ENCODE measurements at places on chromosomes 16 and 17.

DNA sequence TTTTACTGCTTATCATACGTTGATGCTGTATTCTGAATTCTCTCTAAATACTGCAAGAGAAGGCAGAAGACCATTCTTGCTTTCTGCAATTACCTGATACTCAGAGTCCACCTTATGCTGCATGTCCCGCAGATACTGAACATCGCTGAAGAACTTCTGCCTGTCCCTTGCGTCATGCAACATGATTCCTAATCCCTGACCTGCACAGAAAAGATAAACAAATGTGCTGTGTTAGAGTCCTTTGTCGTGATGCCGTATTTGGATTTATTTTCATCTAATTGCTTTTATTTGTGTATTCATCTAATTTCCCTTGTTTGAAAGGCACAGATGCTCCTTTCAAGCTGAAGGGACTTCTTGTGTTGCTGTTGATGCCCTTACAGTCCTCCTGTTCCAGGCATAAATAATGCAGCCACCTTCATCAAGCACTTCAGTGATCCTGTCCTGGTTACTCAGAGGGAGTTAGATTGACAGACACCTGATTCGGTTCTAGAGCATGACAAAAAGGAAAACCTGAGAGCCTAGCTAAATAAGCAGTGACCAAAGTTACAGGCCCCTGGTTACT, 6.5 kb downstream of the MARCHF10 start:
- no peak for DNase-seq

DNA sequence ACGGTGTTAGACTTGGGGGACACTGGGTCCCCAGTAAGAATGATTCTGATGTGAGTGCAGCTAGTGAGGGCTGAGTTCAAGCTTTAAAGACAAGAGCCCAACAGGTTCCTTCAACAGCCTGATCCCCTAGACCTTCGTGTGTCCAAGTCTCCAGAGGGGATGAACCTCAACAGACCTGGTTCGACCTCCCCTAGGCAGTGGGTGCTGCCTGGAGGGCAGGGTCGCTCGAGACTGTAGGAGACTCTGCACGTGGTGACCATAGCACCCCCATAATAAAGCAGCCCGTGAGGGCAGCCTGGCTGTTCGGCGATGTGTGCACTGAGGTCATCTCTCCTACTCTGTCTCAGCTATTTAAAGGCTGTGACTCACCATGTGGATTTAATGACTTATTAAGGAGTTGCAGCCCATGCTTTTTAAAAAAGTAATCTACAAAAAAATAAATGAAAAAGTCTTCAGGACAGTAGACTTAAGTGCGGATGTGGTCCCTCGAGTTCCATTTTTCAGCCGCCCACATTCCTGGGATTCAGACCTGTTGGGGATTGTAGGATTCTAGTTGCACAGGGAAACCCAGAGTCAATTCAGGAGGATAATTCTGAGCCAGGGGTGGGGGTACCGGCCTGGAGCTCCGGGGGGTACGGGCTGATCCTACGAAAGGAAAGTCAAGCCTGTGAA, 23.4 kb upstream of the METRNL start:
- DNase-seq, result peak; percentile 76

DNA sequence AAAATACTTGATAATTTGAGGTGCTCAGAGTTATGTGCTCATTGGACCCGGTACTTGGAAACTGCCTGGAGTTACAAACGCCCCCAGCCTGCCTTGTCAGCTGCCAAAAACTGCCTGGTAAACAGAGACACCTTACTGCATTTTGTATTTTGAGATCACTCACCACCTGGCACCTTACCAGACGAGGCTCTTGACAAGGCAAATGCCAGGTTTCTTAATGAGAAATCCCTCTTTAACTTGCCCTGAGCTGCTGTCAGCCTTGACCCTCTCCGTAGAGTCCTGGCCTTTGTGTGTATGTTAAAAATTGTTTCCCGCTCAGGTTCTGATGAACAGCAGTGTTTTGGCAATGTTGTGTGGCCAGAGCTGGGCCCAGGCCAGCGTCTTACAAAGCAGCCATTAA, 28.8 kb downstream of the SYT17 start:
- DNase-seq, result no peak

DNA sequence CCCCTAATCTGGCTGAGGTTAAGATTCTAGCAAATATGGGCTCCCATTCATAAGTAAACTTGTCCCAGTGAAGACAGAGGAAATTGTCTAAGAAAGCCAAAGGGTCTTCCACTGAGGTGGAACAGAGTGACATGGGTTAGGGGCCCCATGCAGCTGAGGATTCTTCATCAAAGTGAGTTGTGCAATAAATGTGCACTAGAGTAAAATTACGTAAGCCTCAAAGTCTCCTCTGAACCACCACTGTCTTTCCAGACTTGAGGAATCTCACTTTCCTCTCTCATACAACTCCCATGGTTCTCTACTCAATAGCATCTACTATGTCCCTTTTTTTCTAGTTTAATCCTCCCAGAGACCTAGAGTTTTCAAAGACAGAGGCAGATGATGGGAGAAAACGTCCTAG, 132.4 kb downstream of the CA10 start:
- DNase-seq, result no peak

DNA sequence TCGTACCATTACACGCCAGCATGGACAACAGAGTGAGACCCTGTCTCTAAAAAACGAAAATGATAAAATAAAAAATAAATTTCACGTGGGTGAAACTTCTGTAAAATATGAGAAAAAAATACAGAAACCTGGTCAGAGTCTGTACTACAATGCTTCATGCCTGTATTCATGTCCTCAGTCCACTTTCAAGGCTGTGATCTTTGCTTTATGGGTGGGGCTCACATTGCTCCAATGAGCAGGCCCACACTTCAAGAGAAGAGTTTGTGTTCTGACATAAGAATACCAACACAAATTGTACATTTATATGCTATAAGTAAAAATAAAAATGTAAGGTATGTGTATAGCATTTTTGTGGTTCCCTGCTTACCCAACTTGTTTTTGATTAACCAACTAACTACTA, 32.2 kb upstream of the ABCA3 start:
- DNase-seq, result no peak

- DNase-seq, result no peak
Measured at GRCh38 chr17:9343516-9343915, 232.1 kb downstream of the STX8 start.

GRCh38 chr17:78819402-78819801, 21.2 kb downstream of the USP36 start:
- no peak for DNase-seq

DNA sequence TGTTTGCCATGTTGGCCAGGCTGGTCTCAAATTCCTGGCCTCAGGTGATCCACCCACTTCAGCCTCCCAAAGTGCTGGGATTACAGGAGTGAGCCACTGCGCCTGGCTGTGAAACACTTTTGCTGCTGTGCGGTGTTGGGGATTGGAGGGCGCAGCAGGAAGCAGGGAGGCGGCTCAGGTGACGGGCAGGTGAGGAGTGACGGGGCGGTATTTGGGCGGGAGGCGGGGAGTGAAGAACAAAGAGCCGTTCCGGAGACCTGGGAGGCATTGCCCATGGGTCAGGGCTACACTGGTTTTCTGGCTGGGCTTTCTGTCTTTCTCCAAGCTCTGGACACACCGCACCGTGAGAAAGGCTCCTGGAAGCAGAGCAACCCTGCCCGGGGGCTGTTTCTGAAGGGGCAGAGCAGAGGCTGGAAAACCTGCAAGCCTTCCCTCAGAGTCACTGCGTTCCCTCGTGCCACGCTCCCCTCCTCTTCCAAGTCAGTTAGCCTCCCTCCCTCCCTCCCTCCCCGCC, 22.1 kb downstream of the CRISPLD2 start:
- no peak for DNase-seq

DNA sequence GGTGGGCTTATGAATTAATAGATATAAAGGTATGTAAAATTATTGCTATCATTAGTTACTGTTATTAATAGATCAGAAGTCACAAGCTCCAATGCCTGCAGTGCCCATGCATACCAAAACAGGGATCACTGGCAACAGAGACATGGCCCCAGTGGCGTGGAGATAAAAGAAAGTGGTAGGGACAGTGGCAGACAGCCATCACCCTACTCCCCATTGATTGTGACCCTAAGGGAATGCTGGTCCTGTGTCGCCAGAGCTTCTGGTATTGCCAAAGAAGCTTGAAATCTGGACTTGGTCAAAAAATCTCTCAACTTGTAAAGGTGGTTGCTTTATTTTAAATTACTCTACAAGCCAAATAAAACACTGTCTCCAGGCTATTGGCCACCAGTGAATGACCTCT, 279.1 kb downstream of the IRX3 start:
- no peak for DNase-seq

DNA sequence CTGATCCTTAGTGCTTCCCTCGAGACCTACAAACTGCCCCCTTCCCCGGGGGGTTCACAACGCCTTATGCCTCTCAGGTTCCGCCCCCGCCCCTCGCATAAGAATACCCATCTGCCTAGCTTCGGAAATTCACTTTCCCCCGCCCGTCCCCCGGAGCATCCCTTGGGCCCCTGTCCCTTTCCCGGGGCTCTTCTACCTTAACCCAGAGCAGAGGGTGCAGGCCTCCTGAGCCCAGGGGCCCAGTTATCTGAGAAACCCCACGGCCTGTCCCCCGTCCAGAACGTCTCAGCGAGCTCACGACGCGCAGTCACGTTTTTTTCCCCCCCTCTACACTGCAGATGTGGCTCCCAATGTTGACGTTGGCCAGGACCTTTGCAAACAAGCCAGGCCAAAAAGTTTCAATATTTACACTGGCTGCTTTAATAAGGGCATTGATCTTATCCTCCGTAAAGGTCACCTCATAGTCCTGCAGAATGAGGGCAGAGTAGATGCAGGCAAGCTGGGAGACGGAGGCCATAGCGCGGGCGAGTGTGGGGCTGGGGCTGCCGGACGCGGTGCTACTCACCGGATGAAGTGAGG, 1.4 kb upstream of the NBR1 start:
- peak; percentile 15 for DNase-seq

DNA sequence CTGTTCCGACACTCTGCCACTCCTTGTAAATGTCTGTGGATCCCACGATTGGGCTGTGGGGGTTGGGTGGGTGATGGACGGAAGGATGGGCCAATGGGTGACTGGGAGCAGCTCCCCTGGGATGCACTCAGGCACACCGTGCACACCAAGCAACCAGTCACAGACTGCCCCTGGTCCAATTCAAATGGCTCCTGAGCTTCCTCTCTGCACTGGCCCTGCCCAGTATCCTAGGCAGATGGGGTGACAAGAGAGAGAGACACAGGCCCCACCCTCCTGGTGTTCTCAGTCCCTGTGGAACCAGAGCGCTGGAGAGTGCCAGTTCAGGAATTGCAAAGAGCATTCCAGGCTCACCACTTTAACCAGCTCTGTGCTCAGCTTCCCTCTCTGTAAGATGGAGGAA, 32.8 kb downstream of the BEAN1 start:
- DNase-seq, result no peak

- DNase-seq, result no peak
Measured at GRCh38 chr17:30086896-30087295, 29.7 kb upstream of the NSRP1 start.

DNA sequence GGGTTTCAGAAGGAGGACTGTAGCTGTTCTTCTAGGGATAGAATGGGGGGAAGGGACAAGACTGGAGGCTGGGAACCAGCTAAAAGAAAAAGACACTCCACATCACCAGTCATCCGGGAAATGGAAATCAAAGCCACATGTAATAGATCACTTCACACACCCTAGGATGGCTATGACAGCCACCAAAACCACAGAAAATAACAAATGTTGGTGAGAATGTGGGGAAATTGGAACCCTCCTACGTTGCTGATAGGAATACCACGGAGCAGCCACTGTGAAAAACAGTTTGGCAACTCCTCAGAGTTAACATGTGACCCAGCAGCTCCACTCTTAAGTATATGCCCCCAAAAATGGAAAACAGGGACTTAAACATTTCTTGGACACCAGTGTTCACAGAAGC, 2.3 kb downstream of the TLE7 start:
- no peak for DNase-seq

DNA sequence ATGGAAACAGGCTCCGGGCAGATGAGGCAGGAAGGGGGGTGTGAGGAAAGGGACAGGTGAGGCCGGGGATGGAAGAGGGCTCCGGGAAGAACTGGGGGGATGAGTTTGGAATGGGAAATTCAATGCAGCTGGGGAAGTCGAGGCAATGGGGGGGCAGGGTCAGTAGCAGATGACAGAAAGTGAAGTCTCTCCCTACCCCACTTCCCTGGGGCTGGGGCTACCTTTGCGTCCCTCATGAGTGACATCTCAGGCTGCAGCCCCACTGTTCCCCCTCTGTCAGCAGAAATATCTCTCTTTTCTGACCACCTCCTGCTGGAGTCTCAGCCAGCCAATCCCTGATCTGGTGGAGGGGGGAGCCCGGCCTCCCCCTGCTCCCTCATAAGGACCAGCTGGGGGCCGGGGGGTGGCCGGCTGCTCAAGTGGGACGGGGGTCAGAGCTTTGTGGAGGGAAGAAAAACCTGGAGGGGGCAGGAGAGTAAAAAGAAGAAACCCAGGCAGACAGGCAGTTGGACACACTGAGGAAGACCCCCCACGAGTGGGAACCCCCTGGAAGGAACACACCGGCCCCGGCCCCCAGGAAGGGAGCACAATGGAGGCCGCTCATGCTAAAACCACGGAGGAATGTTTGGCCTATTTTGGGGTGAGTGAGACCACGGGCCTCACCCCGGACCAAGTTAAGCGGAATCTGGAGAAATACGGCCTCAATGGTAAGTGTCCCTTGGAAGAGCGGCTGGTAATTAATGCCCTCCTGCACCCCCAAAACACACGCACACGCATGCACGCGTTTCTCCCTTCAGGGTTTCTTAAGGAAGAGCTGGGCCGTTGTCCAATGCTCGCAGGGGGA, at the start of gene ATP2A1:
Gene ATP2A1 (plus strand): TSS at position 406 of the 844 bp plus-strand sequence. CDS start 184 bp downstream, at position 590.
- no peak for DNase-seq

DNA sequence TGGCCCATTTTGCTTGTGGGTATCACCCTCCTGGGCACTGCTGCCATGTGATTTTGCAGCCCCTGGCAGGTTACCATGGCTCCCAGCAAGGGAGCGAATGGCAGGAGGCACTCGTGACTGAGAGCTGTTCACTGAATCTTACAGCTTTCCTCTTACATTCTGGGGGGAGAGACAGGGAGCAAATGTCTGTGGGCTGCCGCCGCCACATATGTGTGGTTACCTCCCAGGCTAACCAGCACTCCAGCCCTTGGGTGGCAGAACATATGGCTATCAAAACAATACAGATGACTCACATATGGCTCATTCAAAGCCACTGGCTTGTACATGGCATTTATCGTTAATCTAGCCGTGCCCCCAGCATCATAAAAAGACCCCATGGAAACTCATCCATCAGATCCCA, 19.8 kb downstream of the GTF3C1 start:
- DNase-seq, result no peak

DNA sequence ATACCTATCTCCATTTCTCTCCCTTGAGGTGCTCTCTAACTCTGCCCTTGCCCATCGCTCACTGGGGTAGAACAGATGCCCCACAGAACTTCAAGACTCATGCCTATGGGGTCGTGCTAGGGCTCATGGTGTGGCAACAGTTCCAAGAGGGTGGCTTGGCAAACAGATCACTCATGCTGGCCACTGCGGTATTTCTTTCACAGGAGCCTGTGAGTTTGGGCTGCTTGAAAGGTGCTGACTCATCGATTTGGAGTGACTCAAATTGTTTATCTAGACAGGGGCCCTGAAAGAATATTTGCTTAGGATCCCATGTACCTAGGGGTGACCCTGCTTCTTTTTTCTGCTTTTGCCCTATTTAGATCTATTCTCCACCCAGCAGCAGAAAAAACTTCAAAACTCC, 69.9 kb downstream of the IRX5 start:
- peak; percentile 59 for DNase-seq

GRCh38 chr16:77502448-77502847, 67.6 kb upstream of the ADAMTS18 start:
- no peak for DNase-seq

- DNase-seq, result no peak
Measured at GRCh38 chr16:69909760-69910159, 41.4 kb upstream of the CLEC18A start.

- DNase-seq, result no peak
Measured at GRCh38 chr17:82227629-82228277, 1.1 kb upstream of the SLC16A3 start.

All from fibroblast of the aortic adventitia (primary cell).